ENCODE measurements at places on chromosomes 1 and 21.

DNA sequence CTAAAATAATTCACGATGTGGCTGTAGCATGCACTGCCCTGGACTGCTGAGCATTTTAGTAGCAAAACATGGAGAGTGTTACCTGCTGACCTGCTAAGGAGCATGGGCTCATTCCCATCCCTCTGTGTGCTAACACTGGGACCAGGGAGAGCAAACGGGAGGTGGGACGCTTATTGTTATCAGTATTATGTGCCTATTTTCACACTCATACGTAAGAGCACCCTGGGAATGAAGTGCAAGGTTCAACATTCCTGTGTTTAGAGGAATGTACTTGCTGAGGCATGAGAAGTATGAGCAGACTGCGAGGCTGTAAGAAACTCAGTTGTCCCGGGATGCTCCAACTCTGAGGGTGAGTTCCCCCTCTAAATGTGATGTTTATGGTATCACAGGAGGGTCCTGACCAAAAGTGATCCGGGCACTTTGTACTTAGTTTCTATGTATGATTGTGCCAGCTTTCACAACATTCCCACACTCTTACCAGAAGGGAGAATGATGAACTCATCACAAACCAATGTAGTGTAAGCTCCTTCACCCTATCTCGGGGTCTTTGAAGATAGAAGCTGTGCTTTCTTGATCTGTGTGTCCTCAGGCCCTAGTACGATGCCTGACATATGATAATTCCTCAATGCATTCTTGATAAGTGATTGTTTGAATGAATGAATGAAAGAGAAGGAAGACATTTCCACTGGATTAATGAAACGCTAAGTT is 164.8 kb downstream of the KCNJ6 start:
- no peak for DNase-seq

DNA sequence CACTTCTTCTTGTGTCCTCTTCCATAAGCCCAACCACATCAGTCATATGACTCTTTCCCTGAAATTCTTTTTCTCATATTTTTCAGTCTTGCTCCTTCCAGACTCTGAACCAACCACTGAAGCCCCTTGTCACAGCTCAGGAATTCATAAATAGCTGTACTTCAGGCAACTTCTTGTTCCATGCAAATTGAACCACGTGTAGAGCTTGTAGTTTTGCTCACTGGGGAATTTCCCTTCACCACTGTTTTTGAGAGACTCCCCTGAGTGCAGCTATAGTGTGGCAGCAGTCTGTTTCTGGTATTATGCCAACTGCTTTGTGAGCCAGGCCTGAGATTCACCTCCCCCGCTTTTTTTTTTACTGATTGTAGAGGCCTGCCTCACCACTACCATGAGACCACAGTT is 150.3 kb upstream of the SPAG17 start:
- peak; percentile 62 for DNase-seq

GRCh38 chr1:178727014-178727895 is 2.2 kb downstream of the RALGPS2 start:
- no peak for DNase-seq

DNA sequence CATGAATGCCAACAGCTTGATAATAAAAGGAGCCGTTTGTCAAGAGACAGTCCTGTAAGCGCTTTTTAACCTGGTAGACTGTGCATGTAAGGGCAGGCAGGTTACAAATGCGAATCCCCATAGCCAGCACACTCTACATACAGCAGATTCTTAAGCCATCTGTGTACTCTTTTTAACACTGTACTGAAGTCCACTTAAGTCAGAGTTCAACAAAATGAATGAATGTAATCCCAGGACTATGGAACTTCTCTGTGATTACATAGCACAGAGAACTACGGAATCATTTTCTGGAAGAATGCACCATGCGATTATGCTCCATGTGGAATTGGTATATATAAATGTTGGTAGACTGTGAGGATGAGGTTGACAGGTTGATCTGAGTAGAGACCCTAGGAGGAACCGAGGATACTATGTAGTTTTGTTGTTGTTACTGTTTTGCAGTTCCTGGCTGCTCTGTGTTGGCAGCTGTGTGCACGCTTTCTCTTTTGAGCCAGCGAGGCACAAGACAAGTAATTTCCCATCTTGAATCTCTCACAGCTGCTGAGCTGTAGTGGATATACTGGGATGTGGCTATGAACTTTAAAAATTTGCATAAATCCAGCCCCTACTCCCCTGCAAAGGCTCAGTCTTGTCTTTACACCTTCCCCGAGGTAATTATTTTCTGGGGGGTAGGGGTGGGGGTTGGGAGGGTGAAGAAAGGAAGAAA is 21.9 kb downstream of the LRRC8D start:
- no peak for DNase-seq

- DNase-seq: no peak
These were observed 46.0 kb downstream of the LDLRAD2 start for GRCh38 chr1:21857840-21858670.

DNA sequence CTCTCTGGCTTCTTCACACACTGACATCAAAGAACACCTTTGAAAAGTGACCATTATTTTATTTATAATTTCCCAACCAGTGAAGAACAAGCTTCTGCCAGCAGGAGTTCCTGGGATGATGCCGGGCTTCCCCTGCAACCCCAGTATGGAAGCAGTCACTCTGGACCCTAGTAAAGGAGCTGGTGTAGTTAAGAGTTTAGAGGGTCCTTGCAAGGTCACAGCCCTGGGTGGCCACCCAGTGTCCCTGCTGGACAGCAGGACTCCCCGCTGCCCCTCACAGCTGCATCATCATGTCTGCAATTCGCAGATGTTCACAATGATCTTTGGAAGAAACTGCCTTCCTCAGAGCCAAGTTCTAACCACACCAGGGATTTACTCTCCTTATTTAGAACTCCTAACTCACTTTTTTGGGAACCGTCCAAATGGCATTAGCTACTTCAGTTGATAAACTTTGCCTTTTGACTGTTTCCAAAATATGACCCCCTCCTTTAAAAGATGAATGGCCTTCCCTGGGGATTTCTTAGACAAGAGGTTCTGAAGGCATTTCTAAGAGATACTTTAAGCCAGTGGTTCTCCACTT is 90.6 kb downstream of the HIVEP3 start:
- no peak for DNase-seq

DNA sequence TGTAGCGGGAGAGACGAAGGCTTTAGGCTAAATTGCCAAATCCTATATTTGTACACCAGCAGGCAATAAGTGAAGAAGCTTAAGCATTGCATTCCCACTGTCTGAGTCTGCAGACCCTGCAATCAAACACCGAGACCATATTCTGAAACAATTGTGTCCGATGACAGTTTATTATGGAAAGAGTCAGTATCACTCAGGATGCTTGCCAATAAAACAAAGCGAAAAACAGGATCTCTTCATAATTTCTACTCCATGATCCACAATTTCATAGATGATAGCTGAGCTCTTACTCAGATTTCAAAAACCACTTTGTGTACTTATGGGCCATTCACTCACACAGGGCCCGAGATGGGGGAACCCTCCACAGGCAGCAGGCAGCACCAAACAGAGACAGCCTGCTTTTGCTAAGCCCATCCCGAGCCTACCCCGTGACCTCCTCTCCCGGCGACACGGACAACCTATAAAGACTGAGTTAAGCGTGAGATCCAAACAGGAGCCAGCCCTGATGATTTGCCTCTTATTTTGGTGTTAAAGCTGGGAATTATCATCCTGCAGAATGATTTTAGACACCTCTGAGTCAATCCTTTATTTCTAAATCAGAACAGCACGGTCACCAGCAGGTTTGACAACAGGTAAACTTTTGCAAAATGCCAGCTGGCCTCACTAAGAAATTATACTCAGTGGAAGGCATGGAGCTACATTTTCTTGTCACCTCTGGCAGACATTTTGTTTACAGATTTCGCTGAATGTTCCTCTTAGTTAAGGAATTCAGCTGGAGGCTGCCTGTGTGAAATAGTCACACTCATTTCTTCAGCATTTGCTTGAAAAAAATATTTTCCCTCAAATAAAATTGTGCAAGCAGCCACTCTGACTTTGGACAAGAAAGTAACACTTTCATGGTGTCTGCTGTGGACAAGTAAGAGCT is 212.4 kb downstream of the GPATCH2 start:
- DNase-seq: no peak

GRCh38 chr1:107138166-107138565 is 2.7 kb upstream of the NTNG1 start:
- DNase-seq: no peak

DNA sequence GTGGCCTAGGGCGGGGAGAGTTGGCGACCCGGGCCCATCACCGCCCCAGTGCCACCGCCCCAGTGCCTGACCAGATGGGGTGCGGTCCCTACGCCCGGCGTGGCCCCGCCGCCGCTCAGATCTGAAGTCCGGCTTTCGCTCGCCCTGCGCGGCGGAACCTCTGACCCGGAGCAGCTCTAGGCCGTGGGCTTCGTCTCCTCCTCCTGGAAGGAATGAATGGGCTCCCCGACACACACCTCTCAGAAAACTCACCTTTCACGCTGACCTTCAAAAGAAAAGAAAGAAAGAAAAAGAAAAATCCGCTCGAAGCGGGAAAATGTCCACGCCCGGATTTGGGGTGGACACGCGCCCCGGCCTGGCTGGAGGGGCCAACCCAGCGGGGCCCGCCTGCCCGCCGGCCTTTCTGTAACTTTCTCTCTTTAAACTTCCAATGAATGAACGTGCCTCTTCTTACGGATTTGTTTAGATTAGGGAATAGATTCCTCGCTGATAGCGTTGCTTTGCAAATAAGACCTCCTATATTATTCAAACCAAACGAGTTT is 5.4 kb upstream of the SIM2 start:
- no peak for DNase-seq

DNA sequence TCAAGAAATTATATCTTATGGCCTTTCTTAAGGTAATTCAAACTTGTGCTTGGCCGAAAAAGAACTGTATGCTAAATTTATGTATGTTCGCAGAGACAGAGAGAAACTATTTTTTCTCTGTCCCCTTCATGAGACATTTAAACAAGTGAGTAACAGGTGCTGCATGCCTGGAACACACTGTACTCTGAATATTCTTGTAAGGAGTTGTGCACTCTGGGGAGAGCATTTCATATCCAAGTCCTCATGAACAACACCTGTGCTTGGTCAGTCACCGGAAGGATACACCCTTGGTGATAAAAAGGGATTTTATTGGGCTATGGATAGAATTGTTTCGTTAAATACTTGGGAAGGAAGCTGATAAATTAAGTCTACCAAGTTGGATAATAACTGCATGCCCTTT is 220.8 kb upstream of the NRIP1 start:
- DNase-seq: no peak

DNA sequence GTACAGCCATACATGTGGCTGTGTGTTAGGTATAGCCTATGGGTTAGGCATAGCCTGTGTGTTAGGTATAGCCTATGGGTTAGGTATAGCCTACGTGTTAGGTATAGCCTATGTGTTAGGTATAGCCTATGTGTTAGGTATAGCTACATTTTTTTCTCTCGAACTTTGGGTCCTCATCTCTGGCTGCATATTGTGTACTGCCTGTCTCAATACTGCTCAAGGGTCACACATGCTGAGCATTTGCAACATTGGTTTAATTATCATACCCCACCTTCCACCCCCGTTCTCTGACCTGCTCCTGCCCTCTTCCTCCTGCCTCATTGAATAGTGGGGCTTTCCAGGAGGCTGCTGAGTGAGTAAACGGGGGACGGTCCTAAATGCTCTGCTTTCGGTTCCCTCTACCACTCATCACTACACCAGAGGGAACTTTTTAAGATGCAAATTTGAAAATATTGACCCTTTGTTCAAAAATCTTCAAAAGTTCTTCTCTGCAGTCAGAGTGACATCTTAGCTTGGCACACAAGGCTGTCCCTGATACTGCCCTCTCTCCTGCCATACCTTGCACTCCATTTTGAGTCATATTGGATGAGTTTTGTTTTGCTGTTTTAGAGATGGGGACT is 17.8 kb downstream of the OR2B11 start:
- DNase-seq: peak; percentile 51

DNA sequence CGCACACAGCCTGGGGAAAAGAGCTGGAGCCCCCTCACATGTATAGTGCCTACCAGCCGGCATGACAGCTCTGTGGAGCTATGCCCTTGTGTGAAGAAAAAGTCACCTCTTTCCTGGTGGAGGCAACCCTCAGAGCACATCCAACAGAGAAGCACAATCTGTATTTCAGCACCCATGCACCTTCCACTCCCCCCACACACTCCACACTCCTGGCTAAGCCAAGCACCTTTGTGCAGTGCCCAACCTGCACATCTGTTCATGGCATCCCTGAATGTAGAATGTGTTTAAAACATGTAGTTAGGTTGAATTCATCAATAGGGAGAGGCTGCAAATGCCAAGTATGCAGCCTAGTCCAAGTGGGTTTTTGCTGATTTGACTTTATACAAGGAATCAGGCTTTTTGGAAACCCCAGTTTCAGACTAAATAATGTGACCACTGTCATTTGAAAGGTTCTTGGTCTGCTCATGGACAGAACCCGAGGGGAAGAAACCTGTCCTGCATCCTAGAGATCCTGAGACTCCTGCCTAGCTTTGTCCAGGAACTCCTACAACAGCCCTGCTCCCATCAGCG is 197.1 kb downstream of the TOMM20 start:
- DNase-seq: no peak

DNA sequence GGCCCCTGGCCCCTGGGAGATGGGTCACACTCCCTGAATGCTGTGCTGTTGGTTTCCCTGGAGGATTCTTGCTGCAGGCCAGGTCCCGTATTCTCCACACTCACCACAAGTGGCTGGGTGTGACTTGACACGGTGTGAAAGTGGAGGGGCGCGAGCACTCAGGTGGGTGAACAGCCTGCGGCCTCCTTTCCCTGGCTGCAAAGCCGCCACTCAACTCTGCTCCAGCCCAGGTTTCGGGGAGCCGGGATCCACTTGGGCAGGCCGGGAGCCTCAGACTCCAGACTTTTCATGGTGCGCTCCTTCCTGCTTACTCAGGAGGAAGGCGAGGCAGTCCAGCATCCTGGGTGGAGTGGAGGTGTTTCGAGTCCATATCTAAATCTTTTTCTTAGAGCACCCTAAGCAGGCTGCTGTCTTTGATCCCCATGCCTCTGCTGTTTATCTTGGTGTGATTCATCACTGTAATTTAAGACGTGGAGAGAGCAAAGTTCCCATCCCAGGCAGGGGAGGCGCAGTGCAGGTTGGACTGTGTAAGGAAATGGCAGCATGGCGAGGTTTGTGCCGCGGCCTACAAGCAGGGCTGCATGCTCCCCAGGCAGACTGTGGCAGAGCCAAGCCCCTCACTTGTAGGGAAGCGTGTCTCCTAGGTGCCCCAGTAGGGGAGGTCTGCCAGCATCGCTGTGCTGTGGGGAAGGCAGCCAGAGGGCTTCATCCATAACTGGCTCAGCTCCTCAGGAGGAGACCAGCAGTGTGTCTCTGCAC is 29.6 kb downstream of the VANGL1 start:
- no peak for DNase-seq

DNA sequence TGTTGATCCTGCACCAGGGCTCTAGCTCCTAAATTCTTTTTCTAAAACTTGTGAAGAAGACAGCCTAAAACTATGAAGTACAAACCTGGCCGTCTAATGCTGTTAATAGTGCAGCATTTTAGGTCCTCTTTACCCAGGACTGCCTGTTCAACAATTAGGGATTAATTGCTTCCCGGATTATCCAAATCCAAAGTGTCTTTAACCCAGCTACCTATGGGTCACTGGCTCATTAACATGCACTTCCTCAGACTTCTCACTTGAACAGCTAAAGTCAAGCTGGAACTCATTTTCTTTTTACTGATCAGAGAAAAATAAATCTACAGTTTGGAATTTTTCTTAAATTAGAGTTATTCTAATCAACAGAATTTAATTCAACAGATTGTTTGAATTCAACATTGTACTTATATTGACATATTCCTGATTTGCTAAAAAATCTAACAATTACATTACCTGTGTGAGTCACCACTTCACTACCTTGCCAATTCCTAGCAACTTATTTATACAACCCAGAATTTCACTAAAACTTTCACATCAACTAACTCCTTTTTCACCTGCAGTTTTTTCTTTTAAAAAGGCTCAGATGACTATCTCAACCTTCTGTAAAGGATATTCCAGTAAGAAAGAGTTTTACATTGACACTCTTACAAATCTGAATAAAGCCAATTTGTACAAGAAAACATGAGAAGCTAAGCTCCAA is 3.3 kb downstream of the HNRNPU start:
- DNase-seq: peak; percentile 40
